Natural killer cell treated with Interleukin-12 subunit alpha and Interleukin-12 subunit beta and Interleukin-15 and Interleukin-18, amount 100 ng/mL, for 72 hours (primary cell): ENCODE measurements at places on chromosomes 4 and X.

- DNase-seq, result no peak
Measured at GRCh38 chr4:155161357-155161756, 47.1 kb upstream of the NPY2R start.

GRCh38 chr4:106809076-106809475 is 227.0 kb downstream of the DKK2 start:
- DNase-seq, result no peak

DNA sequence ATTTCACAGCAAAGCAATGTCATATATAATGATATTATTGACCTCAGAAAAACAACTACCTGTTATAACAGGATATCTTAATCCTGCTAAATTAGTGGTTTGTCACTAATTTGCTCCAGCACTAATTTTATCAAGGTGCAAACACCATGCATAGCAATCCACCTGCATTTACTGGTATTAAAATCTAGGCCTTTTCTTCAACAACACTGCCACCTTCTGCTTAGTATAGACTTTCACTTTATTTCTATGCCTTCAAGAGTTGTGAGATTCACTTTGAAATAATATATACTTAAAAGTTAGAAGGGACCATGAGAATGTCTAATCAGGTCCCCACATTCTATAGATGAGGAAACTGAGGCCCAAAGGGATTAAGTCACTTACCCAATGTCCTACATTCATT is 82.1 kb upstream of the IQCM start:
- DNase-seq, result no peak

DNA sequence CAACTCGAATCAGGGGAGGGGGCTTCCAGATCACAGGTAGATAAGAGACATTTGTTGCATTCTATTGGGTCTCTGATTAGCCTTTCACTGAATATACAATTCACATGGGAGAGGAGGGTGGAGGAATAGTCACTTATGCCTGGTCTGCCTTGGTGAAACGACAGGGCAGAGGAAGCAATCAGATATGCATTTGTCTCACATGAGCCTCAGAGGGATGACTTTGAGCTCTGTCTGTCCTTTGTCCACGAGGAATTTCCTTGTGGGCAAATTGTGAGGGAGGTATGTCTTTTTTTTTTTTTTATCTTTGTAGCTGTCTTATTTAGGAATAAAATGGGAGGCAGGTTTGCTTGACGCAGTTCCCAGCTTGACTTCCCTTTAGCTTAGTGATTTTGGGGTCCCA is 28.5 kb upstream of the TMSB4X start:
- no peak for DNase-seq
